ENCODE measurements at places on chromosomes 1 and 21.
A peak's percentile ranks its signal among the peaks of the same experiment; 100 is the strongest.

DNA sequence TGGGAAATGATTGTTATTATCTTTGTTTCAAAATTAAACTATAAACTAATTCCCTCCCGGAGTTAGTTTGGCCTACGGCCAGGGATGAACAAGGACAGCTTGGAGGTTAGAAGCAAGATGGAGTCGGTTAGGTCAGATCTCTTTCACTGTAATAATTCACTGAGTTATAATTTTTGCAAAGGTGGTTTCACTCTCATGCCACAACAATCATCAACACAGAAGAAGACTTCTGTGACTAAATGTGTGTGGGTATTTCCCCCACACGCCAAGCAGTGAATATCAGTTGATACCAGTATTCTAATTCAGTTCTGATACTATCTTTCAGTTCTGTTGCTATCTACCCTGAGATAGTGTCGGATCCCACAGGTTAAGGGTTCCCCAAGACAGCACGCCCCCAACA lies 215.1 kb downstream of the S1PR1 start:
- peak; percentile 9 for DNase-seq

GRCh38 chr1:83596331-83596730 lies 402.6 kb downstream of the TTLL7 start:
- DNase-seq = no peak

DNA sequence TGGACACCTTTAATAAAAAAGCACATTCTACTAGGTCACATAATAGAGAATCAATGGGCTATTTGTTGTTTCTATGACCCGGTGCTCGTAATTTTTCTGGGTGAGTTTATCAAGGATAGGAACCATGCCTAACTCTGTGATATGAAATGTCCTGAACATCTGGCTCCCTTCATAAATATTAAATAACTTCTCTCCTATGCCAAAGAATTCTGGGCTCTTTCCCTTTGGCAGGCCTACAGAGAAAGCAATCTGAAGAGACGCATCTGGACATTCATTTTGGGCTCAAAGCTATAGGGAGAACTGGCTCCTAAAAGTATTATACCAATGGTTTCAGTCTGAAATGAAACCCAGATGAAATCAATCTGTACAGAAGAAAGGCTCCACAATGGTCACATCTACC lies 38.8 kb upstream of the ANGPTL7 start:
- DNase-seq = no peak

- no peak for DNase-seq
These were observed 11.3 kb upstream of the C1orf162 start for GRCh38 chr1:111462370-111463028.

GRCh38 chr1:154478639-154479038 lies 23.4 kb upstream of the TDRD10 start:
- no peak for DNase-seq

- DNase-seq = no peak
These were observed 102.0 kb upstream of the COA6 start for GRCh38 chr1:234271243-234271606.

- DNase-seq = no peak
These were observed 61.5 kb downstream of the KCNK1 start for GRCh38 chr1:233675446-233675845.

- DNase-seq = no peak
These were observed 62.7 kb downstream of the SDC3 start for GRCh38 chr1:30845904-30846290.

DNA sequence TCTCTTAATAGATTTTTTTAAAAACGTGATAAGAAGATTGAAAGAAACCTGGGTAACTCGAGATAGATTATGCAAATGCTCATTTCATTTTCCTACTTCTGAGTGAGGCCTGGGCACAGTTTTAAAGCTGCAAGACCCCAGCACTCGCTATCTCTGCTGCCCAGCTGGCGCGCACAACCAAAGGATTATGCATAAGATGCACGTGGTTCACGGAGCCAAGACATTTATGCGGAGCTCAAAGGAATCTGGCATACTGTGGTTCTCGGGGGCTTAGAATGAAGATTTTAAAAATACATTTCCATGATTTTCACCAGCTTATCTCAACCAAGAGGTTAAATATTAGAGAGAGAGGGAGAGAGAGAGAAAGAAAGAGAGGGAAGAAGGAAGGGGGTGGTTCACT lies 210.9 kb downstream of the DSCAM start:
- no peak for DNase-seq

All from stimulated activated CD4-positive, alpha-beta T cell treated with anti-CD3 and anti-CD28 coated beads, Interleukin-2, amount 100 ng/mL, for 48 hours (primary cell).